Stimulated activated CD4-positive, alpha-beta T cell treated with anti-CD3 and anti-CD28 coated beads, Interleukin-4, amount 100 ng/mL, for 48 hours (primary cell): ENCODE measurements at places on chromosomes 7 and 10.

DNA sequence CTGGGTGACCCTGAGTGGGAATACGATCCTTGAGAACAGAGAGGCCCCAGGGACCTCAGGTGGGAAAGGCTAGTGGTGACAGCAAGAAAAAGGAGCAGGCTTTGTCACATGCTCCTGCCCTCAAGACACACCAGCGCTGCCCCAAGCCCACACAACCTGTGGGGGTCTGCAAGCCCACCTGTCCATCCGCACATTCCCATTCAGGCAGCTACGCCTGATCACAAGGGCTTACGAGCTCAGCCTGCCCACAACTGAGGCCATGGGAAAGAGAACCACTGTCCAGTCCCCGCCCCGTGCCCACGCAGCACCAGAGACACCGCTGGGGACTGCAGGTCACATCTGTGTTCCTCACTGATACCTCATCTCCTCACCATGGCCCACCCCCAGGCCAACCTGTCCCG, 26.7 kb downstream of the EBF3 start:
- no peak for DNase-seq

DNA sequence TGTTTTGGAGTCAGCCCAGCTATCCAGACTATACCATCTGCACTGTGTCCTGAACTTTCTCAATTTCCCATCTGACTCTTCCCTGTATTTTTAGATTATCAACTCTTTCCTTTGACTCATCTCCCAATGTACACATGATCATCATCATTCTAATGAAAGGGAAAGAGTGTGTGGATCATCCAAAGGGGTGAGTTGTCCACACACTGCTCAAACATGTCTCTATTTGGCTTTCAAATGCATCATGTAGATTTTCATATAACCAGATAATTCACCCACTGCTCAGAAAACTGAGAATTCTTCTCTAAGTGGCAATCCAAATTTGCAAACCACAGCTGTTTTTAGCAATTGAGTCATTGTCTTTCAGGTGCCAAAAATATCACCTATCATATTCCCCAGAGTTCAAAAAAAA, 190.2 kb upstream of the HPS1 start:
- DNase-seq: no peak

DNA sequence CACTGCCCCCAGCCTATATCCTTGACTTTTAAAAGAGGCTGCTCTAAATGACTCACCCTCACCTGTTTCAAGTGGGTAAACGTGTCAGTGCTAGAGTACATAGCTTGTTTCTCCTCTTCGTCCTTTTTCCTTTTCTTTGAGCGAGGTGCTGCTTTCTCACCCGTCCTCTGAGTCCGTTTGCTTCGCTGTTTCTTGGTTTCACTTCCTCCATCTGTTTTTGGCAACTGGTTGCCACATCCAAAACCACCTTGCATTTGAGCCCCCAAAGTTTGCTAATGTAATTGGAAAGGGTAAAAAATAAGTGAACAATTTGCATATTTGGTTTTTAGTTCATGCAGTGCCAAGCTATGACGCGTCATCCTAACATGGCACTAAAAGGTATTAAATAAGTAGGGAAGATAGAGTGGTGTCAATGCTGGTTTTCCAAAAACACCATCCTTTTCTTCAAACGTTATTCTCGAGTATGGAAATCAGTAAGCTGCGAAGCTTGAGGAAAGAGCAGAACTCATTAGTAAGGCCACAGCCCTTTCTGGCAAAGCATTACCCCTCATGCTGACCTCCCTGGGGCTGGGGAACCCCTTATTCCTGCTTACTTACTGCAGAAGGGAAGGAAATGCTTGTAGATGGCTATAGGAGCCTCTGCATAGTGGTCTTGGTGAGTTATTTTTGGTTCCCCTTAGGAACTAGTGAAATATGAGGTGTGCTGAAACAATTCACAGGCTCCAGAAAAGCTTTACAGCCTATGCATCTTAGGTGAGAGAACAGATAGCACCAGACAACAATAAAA, 133.5 kb downstream of the GALNT11 start:
- DNase-seq: no peak

DNA sequence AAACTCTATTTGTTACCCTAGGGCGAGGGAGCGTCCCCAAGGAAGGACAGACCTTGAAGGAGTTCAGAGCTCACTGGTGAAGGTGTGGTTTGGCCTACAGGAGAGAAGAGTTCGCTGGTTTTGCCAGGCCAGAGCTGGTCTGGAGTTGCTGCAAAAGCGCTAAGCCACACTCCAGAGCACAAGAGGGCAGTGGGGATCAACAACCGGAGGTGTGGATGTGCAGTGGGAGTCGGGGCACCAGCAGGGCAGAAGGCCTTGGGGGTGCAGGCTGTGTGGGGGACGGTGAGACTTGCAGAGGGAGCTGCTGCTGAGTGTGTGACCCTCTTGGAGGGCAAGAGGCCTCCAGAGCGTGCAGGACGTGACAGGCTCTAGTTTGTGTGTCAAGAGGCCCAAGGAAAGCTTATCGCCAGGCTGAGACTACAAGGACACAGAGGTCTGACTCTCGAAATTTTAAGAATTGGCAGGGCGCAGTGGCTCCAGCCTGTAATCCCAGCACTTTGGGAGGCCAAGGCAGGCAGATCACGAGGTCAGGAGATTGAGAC, 14.3 kb upstream of the CUL1 start:
- DNase-seq: no peak

DNA sequence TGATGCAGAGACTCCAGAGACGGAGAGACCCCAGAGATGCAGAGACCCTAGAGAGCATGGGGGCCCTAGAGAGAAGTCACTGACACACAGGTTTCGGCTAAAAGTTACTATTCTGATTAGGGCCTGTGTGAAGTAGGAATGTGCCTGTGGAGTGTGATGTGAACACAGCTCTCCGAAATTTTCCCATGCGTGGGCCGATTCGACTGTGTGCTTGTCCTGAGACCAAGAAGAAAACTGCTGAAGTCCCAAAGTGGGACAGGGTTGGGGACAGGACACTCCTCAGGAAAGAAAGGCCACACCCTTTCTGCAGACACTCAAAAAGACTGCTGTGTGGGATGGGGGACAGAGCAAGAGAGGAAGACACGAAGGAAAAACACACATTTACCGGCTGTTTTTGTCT, 533.5 kb downstream of the PTPRN2 start:
- no peak for DNase-seq

DNA sequence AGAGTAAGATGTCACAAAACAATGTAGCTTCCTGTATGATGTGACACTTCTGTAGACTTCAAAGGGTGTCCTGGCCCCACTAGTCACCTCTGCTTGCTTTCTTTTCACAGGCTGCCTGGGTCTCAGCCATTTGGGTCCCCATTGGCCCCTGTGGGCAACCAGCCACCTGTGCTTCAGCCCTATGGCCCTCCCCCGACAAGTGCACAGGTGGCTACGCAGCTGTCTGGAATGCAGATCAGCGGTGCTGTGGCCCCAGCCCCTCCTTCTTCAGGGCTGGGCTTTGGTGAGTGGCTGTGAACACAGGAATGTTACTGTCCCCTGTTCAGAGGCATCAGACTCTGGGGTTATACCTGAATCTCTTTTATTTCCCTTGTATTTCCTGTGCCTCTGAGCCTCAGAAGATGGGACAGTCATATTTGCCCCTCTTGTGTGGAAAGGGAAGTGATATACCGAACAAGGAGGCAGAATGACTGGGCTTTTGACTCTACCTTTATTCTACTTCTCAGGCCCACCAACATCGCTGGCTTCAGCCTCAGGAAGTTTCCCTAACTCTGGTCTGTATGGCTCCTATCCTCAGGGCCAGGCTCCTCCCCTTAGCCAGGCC, 15.4 kb downstream of the SEC24C start:
- no peak for DNase-seq

DNA sequence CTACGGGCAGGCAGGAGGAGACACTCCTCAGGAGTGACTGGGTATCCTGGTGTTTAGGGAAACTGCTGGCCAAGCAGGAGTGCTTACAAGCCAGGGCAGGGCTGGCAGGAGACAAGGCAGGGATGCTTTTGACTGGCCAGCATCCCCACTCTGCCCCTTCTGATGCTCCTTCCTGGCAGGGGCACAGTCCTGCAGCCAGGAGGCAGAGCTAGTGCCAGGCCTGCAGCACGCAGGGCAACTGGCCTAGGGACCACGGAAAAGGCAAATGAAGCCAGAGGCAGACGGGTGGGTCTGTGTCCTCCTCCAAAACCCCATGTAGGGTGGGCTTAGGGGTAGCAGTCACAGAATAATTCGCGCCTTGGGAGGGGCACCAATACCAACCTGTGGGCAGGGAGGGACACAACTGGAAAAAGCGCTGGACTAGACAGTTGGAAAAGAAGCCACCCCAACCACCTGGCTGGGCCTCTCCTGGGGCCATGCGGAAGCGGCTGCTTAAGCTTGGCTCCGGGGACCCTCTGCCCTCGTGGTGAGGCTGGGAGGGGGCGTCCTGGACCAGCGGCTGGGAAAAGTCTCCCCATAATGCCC, 4.8 kb downstream of the IMPDH1 start:
- no peak for DNase-seq

DNA sequence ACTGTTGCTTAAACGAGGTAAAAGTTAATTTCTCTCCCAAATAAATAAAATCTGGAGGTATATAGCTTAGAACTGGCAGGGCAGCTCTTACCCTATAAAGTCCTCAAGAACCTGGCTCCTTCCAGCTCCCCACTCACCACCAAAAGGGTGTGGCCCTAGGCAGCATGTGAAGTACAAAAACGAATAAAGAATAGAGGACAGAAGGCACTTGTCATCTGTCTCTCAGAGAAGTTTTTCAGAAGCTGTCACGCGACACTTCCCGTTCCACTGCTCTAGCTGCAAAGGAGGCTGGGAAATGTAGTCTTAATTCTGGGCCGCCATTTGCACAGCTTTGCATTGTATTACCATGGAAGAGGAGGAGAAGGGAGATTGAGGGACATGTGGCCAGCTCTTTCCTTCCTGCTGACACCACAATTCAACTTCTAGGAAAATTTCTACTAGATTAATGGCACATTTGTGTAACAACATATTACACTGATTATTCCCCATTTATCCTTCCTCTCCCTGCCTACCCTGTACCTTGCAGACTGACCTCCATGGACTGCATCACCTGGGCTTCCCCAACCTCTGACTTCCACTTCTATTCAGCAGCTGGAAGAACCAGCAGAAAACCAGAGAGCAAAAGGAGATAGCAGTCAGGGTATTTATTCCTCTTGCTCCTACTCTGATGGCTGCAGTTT, 62.2 kb downstream of the CCDC71L start:
- DNase-seq: peak; percentile 43

DNA sequence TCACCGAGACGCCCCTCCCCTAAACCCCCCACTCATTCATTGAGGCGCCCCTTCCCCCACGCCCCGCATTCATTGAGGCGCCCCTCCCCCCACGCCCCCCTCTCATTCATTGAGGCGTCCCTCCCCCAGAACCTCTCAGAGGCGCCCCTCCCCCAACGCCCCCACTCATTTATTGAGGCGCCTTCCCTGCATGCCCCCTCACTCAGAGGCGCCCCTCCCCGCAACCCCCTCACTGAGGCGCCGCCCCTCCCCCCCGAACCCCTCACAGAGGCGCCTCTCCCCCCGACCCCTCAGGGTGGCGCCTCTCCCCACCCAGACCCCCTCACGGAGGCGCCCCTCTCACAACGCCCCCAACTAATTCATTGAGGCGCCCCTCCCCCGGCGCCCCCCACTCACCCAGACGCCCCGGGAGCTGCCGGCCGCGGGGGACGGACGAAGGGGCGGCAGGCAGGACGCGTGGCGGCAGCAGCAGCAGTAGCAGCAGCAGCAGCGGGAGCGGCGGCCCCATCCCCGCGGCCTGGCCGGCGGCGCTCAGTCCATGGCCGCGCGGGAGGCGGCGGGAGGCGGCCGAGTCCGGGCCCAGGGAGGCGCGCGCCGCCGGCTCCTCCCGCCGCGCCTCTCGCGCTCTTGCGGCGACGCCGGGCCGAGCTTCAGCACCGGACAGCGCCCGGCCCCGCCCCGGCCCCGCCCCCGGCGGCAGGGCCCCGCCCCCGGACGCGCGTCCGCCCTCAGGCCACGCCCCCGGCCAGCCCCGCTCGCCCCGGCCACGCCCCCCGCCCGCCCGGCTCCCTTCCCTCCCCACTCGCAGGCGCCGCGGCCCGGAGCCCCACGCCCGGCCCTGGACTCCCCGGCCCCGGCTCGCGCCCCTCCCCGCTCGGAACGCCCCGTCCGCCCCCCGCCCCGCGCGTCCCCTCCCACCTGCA, at the start of gene PTPRN2:
Gene PTPRN2, minus strand, starts transcription at position 662 of the 923 bp plus-strand sequence.
- DNase-seq: peak; percentile 44

DNA sequence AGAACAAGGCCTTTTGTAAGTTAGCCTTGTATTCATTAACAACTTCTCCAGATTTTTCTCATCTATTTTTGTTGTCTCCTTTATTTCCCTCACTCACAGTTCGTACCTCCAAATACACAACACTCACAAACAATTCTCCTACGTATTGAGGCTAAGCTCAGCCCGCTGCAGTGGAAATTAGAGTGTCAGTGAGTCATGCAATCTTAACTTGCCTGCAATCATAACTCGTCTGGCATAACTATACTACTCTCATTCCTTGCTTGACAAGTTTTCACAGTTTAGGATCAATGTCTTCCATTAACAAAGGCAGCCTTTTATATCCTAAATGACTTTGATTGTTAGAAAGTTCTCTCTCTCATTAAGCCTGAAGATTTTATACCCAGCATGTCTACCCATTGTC, 23.8 kb downstream of the TMEM196 start:
- no peak for DNase-seq

- no peak for DNase-seq
Observed at GRCh38 chr7:17500736-17501135, 202.3 kb downstream of the AHR start.
